ENCODE measurements at places on chromosomes 1 and 21.

GRCh38 chr1:209732725-209733124 lies 23.1 kb upstream of the TRAF3IP3 start:
- DNase-seq: no peak

- DNase-seq: no peak
These were observed 46.0 kb downstream of the GRHL3 start for GRCh38 chr1:24364975-24365678.

- DNase-seq: no peak
These were observed 40.6 kb downstream of the SCP2 start for GRCh38 chr1:52967666-52968065.

GRCh38 chr1:204349602-204350001 lies 10.1 kb downstream of the PLEKHA6 start:
- DNase-seq: no peak

GRCh38 chr21:16891821-16892220 lies 621.0 kb upstream of the CXADR start:
- DNase-seq: no peak

DNA sequence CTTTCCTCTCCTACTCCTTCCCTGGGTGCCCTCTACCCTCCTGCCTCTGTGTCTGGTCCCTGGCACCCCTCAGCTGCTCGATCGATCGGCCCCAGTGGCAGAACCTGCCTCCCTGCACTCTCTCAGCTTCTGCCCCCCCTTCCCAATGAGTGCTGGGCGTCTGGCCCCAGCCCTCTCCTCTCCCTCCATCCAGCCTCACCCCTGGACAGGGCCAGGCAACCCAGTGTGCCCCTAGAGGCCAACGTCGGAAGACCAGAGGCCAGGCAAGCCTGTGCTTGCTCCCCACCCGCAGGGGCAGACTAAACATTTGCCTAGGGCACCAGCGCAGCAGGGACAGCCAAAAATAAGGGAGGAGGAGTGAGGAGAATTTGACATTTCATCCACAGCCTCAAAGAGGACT lies 43.5 kb downstream of the LGR6 start:
- no peak for DNase-seq

DNA sequence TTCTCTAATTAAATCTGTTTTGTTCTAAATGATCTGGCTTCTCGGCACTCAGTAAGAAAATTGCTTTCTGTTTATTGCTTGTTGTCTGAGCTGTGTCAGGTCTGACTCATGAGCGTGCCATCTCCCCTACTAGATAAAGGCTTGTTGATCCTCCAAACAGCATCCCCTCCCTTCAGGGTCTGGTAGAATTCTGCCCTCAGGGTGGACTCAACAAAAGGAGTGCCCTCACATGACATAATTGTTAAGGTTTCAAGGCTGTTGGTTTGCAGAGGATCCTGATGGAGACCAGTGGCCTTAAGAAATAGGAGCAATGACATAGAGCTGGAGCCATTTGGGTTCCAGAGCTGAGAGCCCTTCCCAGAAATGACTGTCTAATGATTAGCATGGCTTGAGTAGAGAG lies 36.0 kb upstream of the ATP2B4 start:
- DNase-seq: no peak

DNA sequence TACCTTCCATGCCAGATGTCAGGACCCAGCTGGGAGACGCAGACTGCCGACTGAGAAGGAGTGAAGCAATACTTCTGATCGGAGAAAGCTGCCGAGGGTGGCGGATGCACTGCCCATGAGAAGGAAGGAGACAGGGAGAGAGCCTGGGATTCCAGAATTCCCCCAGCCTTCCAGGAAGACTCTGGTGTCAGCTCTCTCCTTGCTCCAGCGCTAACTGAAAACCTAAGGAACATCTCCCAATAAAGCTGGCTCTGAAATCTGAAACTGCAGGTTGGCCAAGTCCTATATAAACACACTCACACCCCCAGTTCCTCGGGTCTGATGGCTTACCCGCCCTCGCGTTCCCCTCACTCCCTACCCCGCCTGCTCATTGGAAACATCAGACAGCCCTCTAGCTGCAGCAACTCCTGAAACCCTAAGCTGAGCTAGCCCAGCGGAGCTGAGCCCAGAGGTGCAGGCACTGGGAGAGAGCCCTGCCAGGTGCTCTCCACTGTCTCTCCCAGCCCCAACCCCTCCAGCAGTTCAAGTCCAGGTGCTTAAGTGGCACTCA lies 52.3 kb downstream of the PLEKHA6 start:
- no peak for DNase-seq

DNA sequence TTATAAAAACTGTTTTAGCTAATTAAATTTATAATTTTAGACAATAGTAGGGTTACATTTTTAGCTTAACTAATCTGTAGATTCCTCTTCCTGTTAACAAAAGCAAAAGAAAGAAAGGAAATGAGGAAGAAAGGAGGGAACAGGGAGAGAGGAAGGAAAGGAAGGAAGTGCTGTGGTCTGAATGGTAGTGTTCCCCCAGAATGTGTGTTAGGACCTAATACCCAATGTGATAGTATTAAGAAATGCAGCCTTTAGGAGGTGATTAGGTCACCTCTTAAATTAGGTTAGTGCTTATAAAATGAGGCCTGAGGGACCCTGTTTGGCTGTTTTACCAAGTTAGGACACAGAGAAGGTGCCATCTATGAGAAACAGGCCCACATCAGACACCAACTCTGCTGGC lies 136.9 kb upstream of the SAMSN1 start:
- DNase-seq: no peak

- DNase-seq: no peak
These were observed 21.3 kb downstream of the OVAAL start for GRCh38 chr1:180579961-180580611.

GRCh38 chr1:23657659-23658275 lies 33.8 kb upstream of the RPL11 start:
- peak; percentile 21 for DNase-seq

GRCh38 chr1:167893798-167894197 lies 20.1 kb downstream of the ADCY10 start:
- DNase-seq: no peak

DNA sequence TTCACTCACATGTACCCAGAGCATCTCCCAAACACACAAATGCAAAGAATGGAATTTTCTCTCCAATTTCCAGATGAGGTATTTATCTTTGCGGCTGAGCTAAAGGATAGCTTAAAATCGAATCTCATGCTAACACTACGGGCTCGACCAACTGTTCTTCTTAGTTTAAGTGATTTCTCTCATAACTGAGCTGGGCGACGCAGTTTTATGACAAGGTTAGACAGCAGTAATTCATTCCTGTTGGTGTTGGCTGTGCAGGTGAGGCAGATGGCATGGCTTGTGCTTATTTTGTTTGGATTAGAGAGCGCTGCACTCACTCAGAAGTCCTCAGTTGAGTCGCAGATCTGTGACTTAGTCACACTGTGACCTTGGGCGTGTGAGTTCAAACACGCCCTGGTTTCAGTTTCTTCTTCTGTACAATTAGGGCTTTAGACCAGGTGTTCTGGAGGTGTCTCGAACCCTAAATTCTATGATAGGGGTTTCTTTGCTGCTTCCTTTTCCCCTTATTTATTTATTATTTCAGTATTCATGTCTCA lies 41.5 kb upstream of the MRPS6 start:
- DNase-seq: no peak

GRCh38 chr1:247294282-247294681 lies 37.4 kb downstream of the ZNF496 start:
- no peak for DNase-seq

DNA sequence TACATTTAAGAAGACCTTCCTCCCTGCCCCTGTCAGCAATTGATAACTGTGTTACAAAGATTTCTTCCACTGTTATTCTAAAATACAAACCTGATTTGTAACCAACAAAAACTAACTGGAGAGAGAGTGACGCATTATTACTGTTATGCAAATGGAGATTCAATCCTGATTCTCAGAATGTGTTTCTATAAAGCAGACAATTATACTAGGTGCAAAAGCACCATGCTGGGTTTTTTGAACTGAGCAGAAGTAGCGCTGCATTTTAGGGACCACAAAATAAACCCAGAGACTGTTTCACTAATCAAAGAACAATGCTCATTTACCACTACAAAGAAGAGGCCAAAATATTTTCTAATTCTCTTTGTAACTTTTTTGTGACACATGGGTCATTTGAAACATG lies 13.6 kb upstream of the GBP6 start:
- DNase-seq: no peak

GRCh38 chr1:113931451-113931851 lies 2.3 kb downstream of the HIPK1 start:
- DNase-seq: peak; percentile 32

DNA sequence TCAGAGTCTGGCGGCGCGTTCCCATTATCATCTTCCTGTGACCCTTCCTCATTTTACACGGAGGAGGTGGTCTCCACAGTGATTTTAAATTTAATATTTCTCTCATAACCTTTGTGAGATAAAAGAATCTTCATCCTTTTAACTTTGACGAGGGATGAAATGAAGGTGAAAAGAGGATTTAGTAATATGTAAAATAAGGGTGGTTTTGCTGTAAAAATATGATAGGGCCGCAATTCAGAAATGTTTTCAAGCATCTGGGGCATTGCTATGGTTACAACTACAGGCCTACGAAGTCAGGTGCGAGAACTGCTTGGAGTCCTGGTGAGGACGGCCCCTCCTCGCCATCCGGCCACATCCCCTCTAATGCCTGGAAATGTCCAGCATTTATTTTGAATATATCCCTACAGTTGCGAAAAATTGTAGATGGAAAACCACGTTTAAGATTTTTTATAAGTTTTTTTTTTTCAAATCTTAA lies 422 bp upstream of the RSBN1 start:
- DNase-seq: peak; percentile 25

GRCh38 chr21:13937236-13937635 lies 273.5 kb downstream of the LIPI start:
- no peak for DNase-seq

DNA sequence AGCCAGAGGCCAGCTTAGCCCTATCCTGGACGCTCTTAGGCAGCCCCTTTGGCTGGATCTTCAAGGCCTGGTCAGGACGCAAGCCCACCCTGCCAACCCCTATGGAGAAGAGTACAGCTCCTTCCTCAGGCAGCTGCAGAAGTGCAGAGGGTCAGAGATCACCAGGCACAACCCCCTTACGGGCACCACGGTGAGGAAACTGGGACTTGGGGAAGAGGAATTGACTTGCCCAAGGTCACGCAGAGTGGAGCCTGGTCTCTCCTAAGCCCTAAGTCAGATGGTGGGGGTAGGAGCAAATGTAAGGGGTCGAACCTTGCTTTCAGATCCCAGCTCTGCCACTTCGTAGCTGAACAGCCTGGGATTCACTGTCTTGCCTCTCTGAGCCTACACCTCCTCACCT lies 3.7 kb downstream of the E2F2 start:
- no peak for DNase-seq

DNA sequence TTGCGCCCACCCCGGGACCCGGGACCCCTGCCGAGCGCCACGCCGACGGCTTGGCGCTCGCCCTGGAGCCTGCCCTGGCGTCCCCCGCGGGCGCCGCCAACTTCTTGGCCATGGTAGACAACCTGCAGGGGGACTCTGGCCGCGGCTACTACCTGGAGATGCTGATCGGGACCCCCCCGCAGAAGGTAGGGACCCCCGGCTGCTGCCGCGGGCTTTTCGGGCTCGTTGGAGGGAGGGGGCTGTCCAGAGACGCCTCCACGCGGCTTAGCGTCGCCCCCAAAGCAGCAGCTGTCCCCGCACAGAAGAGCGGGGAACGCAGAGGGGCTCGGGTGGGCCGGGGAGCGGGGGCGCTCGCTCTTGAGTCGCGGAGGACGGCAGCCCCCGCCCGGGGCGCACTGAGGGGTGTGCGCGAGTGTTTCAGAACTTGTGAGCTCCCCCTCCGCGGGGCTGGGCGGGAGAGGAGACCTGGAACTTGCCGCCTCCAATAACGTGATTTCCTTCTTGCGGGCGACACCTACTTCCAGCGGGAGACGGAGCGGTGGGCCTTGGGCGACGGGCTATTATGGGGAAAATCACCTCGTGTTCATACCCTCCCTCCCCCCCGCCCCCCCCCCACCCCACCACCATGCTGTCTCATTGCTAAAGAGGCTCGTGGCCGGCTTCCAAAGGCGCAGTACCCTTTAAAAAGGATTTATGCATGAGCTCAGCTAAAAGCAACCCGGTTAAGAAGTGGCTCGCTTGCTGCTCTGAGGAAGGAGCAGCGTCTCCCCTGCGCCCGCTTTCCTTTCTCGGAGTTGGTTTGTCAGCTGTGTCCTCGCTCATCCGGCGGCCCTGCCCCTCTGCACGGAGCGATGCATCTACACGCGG lies 664 bp downstream of the BACE2 start:
- DNase-seq: no peak

DNA sequence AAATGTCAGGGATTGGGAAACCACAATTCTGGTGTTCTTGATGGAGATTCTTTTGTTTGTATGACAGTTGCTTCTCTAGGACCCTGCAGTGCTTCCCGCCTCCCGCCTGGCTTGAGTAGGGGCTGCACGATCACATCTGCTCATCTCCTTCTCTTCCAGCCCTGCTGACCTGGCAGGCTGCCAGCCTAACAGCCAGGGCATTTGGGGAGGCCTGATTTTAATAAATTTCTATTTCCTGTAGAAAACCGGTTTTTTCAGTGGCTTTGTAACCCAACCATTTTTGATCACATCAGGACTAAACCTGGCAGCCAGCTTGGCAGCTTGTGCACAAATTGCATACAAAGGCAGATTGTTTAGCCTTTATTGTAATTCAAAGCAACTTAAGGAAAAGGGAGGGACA lies 78.9 kb downstream of the UBE2U start:
- no peak for DNase-seq

GRCh38 chr1:246434335-246434734 lies 72.7 kb downstream of the SMYD3 start:
- DNase-seq: no peak
